Immature natural killer cell (primary cell): ENCODE measurements at places on chromosomes 7 and 10. TPM values are rescaled to one million over a fixed set of nuclear protein-coding genes. Genes with fewer than 3 reads are reported as not detected.

MLXIPL gene
- not detected for polyA plus RNA-seq

DNA sequence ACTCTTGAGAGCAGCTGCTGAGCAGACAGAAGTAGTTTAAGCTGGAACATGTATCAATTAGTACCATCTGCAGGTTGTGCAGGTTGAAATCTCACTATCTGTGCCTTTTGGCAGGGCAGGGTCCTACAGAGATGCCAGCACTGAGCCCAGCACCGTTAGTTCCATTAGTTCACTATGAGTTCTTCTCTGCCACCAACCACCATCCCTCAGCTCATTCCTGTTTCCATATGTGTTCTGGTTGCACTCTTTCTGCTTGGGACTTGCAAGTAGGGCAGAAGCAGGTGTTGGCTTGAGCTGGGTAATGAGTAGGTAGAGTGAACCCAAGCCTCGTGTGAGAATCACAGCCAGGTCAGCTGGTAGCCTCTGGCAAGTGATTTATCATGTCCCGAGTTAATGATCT, 2.8 kb downstream of the SMO start:
- no peaks in the 10 kb centered on the region for H3K36me3 ChIP-seq
- no peak for DNase-seq
- H3K27me3 ChIP-seq, result peaks cover 19% of the 10 kb centered on the region

- H3K27ac ChIP-seq, result no peak overlapping the region
- H3K4me3 ChIP-seq, result no peak overlapping the region
- no peaks in the 10 kb centered on the region for H3K36me3 ChIP-seq
- peaks cover 10% of the 10 kb centered on the region for H3K4me1 ChIP-seq
- no peak for DNase-seq
Observed at GRCh38 chr10:68565658-68566057, 5.5 kb downstream of the TET1 start.

FXYD4 gene
- polyA plus RNA-seq, result not detected
